Naive thymus-derived CD4-positive, alpha-beta T cell (primary cell): ENCODE measurements at places on chromosomes 12 and 14. TPM values are rescaled to one million over a fixed set of nuclear protein-coding genes. Genes with fewer than 3 reads are reported as not detected.

Gene PLEKHD1
- 0.13 TPM for total RNA-seq

Gene RIPK3
- total RNA-seq, result 47.5 TPM

Gene DLK1
- total RNA-seq, result not detected

GRCh38 chr14:57909626-57910025 lies 43.7 kb upstream of the SLC35F4 start:
- DNase-seq, result no peak

DNA sequence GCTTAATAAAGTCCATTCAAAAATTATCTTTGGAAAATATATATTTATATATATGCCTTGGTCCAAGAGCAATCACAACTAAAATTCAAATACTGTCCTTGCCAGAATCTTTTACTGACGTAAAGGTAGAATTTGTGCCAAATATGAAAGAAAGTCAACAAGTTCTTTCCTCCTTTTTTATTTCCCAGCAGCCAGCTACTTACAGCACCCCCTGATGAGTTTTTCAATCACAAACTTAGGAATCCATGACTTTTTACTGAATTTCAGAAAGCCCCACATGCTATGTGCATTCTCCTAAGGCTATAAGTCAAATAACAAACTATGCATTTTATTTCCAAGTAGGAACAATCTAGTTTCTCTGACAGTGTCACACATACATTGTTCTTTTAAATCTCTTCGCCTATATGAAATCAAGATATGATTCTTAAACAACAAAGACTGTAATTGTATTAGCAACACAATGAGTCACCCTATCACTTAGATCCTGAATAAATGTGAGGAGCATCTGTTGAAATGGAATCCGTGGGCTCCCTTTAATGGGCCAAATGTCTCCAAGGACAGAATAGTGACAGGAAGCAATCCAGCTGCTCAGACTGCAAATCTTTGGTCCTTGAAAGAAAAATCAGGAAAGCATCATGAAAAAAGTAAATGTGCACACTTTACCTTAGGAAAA lies 271.4 kb downstream of the DUSP6 start:
- no peak for DNase-seq

DNA sequence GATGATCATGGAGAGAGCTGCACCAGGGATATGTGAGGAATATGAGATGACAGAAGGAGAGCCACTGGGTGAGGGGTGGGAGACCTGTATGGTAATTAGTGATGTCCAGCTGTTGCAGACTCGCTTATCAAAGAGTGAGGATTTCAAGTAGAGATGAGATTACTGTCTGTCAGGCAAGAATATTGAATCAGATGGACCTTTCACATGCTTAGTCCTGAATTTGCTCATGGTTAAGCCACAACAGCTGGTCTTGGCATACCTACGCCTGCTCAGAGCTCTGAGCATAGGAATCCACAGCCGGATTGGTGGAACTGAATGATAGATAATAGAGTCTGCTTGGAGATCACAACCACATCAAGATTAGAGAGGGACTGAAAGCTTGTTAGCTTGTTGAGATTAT lies 115.2 kb upstream of the ARHGAP5 start:
- no peak for DNase-seq

- no peak for DNase-seq
Observed at GRCh38 chr12:68497702-68498101, 113.0 kb upstream of the RAP1B start.

DNA sequence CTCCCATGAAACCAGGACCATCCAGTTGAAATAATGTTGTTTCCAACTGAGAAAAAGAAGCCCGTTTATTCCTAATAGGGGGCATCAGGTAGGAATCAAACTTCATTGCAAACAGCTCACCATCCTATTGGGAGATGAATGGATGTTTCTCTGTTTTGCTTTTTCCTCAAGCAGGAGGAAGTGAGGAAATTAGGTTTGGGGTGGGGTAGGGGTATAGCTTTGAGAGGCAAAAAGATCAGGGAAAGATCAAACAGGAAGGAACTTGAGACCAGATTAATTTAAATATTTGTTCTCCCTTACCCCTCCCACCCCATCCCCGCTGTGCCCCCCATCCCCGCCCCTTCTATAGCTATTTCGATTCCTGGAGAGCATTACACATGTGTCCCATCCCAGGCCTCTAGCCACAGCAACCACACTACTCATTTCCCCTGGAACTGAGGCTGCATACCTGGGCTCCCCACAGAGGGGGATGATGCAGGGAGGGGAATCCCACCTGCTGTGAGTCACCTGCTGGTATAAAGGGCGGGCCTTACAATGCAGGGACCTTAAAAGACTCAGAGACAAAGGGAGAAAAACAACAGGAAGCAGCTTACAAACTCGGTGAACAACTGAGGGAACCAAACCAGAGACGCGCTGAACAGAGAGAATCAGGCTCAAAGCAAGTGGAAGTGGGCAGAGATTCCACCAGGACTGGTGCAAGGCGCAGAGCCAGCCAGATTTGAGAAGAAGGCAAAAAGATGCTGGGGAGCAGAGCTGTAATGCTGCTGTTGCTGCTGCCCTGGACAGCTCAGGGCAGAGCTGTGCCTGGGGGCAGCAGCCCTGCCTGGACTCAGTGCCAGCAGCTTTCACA lies at the start of gene IL23A:
TSS of gene IL23A (plus strand) at position 577 of the 850 bp plus-strand sequence. CDS start at position 738, 161 bp downstream.
- DNase-seq, result peak; percentile 95

- DNase-seq, result no peak
Observed at GRCh38 chr12:95339086-95339788, 121.6 kb downstream of the VEZT start.

DNA sequence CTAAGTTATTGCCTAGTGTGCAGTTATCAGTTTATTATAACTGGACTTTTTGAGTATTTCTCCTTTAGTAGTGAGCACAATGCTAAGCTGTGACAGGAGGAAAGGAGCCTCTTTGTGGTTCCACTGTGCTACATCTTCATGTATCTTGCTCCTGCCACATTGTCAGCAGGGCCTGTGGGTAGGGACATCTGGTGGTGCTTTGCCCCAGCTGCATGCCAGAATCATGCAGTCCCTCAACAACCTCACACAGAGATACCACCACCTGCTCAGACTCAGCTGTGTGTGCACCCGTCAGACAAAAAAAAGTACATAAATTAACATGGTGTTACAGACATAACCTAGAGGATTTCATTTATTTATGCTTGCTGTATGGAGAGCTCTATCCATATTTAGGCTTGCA lies 51.1 kb downstream of the MIS18BP1 start:
- DNase-seq, result no peak

DNA sequence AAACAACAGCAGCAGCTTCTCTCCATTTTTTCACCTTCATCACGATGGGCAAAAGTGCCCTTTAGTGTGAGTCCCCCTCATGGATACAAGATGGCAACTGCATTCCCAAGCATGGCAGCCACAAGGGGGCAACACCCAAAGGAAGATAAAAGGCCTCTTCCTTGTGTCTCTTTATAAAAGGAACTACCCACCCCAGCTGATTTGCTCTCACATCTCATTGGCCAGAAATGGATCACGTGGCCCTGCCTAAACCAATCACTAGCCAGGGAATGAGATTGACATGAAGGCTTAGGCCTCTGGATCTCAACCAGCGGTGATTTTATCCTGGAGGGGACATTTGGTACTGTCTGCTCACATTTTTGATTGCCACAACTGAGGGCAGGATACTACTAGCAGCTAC lies 21.9 kb upstream of the IFT81 start:
- DNase-seq, result peak; percentile 13

DNA sequence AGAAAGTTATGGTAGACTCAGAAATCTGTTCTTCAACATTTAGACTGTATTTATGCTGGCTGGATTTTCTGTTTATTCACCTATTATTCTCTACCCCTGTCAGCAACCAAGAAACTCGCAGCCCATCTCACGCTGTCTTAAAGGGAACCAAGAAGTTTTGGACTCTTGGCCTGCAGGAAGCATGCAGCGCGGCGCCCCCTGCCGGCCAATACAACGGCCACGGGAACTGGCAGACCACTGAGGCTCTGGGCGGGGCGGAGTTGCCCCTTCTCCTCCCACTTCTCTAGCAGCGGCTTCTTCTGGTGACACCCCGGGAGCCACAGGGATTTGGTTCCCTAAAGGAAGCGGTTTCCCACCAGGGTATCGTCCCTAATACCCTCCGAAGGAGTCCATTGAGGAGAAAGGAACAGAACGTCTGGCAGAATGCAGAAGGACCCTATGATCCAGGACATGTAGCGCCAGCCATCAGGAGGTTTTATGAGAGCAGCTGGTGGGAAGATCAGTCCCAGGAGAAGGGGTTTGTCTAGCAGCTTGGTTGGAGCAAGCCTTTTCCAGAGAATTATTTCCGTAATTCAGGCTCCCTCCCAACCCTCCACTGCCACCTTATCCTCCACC lies 21.0 kb upstream of the RNASE2 start:
- DNase-seq, result peak; percentile 13

DNA sequence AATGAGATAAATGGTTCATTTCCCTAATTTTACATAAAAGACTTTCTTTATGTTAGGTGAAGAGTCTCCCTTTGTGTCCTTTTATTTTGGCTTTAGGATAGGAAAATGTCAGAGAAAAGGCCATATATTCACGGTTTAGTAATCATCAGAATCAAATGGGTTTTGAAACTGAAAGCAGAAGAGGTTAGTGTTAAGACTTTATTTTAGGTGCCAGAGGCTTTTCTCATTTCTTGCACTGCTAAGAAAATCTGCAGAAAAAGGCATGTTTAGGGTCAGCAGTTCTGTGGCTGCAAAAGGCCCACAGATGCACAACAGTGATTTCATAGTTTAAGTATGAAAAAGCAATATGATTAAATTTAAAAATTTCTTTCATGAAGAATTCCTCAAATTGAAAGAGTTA lies 80.4 kb upstream of the SINHCAF start:
- DNase-seq, result no peak

DNA sequence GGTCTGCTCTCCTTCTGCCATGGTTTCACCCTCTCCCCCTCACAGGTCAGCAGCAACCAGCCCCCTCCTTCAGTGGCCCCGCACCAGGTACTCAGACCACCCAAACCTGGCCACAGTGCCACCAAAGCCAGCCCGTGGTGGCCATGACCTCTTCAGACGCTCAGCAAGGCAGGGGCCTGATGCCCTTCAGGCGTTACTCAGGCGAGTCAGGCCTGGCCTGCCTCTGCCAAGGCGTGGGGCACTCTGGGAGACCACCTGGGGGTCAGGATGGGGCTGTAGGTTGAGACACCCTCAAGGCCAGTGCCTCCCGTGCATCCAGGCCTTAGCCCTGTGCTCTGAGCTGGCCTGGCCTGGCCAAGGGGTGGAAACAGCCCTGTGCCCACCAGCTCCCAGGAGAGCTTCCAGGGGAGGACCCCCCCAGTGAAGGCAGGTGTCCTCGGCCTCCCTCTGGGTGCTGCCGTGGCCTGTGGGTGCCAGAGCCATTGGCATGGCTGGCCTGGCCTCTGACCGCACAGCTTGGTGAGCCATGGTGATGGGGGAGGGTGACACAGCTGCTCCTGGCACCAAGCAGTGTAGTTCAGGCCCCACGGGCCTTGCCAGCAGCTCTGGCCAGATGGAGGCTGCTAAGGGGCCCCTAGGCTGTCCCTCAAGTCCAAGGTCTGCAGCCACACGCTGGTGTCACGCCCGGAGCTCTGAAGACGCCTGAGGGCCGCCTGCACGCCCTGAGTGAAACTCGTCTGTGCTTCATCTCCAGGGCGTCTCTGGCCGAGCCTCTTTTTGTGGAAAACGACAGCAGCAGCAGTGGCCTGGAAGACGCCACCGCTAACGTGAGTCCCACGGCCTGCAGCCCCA lies 15.1 kb downstream of the XRCC3 start:
- DNase-seq, result no peak

GRCh38 chr14:64112867-64113678 lies 181.1 kb downstream of the ESR2 start:
- DNase-seq, result no peak

DNA sequence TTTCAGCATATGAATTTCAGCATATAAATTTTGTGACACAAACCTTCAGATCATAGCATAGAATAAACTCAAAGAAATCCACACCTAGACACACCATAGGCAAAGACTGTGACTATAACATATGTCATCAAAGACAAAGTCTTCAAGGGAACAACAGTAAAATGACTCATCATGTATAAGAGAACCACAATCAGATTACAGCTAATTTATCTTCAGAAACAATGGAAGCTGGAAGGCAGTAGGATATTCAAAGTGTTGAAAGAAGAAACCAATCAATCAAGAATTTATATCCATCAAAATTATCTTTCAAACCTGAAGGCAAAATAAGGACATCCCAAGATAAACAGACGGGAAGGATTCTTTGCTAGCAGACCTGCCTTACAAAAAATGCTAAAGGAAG lies 29.0 kb downstream of the DLK1 start:
- DNase-seq, result no peak

DNA sequence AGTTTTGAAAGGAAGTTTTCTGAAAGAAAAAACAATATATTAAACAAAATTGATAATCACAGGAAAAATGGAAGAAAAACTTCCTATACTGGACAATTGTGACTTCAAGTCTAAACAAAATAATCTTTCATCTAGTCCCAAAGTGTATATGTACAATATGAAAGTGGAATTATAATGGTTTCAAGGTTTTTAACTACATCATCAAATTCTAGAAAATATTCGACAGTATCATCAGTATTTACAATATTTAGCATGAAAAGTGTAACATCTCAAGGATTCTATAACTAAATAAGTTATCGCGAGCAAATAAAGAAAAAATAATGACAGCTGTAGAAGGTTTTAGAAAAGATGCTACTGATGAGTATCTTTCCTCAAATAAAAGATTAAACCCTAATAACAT lies 310.9 kb upstream of the LRFN5 start:
- no peak for DNase-seq

DNA sequence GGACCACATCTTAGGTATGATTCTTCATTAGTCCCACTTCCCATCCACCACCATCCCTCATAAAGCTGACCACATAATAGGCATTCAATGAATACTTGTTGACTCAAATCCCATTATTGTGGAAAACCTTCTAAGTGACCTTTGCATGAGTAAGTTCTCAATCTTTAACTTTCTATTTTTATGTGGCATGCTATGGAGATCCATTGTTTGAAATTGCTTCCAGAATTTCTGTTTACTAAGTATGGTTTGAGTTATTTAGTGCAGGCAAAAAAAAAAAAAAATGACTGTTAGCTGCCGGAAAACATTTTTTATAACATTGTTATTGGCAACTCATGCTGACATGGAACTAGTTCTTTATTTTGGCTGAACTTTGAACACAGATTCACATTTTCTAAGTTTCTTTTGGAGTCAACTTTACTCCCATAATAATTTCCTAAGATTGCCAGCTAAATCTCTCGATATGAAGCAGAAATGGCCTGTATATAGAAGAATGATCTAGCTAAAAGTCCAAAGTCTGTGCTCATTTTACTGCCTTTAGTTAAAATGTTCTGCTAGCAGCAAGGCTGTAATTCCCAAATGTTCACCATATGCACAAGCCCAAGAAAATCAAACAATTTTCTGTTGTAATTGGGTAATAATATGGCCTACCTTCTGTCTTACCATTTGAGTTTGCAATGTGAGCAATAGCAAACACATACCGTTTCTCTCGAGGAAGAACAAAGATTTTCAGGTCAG lies 77.9 kb downstream of the PTGER2 start:
- no peak for DNase-seq

DNA sequence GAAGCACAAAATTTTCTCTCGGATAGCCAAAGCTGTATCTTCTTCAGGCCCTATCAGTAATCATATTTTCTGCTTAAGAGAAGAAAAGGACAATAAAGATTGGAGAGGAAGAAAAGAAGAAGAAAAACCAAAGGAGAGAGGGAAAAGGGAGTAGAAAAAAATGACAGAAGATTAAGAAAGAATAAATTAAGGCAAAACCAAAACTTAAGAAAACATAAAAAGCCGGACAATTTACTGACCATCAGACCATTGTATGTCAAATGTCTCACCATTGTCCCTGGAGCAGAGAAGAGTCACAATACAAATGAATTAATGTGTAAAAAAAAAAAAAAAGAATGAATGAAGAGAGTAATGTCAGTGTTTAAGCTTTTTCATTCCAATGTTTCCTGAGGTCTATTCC lies 1274.8 kb downstream of the FSCB start:
- DNase-seq, result no peak
